ENCODE measurements at places on chromosomes 6 and 20.

DNA sequence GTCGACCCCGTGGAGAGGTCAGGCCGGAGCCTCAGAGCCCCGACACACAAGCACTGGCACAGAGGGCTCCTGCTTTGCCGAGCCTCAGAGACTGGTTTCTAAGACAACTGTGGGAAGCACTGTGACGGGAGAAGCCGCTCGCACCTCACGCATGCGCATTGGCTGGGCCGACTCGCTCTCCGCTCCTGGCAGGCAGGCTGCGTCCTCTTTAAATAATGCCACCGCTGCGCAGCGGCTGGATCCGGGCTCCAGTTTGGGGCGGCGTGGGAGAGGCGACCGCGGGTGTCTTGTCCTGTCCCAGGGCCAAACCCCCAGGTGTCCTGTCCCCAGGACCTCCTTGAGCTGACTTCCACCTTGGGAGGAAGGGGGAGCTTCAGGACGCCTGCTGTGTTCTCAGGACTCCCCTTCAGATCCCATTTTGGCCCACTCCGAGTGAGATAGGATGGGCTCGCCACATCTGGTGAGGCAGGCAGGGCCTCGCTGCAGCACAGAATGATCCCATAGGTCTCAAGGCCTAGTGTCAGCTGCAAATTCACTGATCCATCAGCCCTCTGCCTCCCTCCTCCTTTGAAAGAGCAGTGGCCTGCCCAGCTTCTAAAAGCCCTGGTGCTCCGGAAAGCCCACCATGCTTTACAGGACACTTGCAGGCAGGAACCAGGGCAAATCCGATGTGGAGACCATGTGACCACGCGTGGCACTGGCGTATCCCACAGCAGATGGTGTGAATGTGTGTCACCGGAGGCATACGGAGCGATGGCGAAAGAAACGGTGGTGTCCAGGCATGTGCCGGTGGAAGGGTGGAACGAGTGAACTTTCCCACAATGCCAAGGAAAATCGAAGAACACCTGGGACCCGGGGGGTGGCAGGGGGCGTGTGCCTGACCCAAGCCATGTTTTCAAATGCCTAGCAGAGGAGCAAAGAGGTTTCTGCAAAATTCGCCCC is 169.3 kb upstream of the ZNF337 start:
- DNase-seq = peak; percentile 56

GRCh38 chr6:130903007-130903406 is 75.8 kb downstream of the SMLR1 start:
- no peak for DNase-seq

DNA sequence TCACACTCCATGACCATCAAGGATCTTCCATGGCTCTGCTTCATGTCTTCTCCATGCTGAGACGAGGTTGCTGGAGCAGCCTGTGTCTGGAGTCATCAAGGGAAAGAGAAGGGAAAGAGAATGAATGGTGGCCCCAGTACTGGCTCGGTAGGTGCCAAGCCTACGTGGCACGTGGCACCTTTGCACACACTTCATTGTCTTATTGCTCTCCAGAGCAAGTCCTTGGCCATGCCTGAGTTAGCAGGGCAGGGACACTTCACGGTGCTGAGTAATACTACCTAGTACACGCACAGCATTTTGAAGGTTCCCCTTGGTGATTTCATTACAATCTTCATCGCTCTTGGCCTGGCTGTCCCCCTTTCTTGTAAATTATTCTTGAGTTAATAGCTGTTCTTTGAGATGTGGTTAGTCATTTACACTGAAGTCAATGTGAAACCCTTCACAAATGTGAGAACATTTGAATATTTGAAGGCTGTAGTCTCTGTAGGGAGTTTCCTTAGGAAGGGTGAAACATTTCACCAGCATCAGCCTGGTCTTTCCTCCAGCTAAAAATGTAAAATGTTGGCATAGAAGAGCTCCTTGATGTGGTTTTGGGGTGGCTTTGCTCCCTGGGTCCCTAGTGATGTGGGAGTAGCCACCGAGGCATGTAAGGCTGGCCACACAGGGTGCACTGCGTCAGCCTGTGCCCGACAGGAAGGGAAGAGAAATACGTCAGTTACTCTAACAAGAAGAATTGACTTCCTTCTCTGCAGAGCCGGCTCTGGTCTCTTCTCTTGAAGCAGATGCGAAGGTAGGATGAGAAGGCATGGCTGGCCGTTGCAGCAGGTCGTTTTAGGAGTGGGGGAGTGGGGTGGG is at the start of gene SYTL3:
TSS of gene SYTL3 (plus strand) at position 766 of the 855 bp plus-strand sequence. CDS start 13,215 bp downstream, outside the sequence.
- DNase-seq = no peak

GRCh38 chr6:96925290-96925687 is 761 bp downstream of the KLHL32 start:
- DNase-seq = no peak

All from DMS 273 treated with DMSO at 0.1 percent for 48 hours (cell line).